ENCODE measurements at places on chromosomes 6 and 20. TPM values are rescaled to one million over a fixed set of nuclear protein-coding genes. Genes with fewer than 3 reads are reported as not detected.
A peak's percentile ranks its signal among the peaks of the same experiment; 100 is the strongest.

DNA sequence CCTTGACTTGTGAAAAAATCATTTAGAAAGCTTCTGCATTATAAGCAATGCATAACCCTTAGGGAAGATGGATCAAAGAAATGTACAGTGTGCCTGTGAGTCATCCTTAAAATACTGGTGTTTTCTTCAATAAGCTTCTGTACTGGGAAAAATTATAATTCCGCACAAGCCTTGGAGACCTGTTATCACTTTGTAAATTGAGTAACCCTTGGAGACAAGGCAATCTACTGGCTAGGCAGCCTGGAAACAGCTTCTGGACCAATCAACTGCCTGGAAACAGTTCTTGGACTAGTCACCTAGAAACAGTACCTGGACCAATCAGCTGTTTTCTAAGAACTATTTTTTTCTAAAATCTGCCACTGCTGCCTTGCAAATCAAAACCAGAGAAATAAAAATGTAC lies 25.8 kb upstream of the RNGTT start:
- no peak overlapping the region for H3K27ac ChIP-seq
- no peak for DNase-seq
- H3K36me3 ChIP-seq: no peaks in the 10 kb centered on the region

GRCh38 chr6:108851756-108852155 lies 3.5 kb downstream of the ARMC2 start:
- H3K27ac ChIP-seq: no peak overlapping the region
- no peak overlapping the region for H3K4me3 ChIP-seq
- no peak for DNase-seq
- H3K4me1 ChIP-seq: no peaks in the 10 kb centered on the region
- H3K36me3 ChIP-seq: peaks cover 23% of the 10 kb centered on the region
- H3K27me3 ChIP-seq: no peaks in the 10 kb centered on the region

GRCh38 chr20:38700141-38700540 lies 24.1 kb upstream of the SLC32A1 start:
- no peak overlapping the region for H3K27ac ChIP-seq
- no peaks in the 10 kb centered on the region for H3K4me1 ChIP-seq
- no peak overlapping the region for H3K4me3 ChIP-seq
- no peaks in the 10 kb centered on the region for H3K36me3 ChIP-seq
- DNase-seq: no peak
- no peaks in the 10 kb centered on the region for H3K27me3 ChIP-seq

- H3K4me3 ChIP-seq: no peak overlapping the region
- H3K27me3 ChIP-seq: no peaks in the 10 kb centered on the region
- DNase-seq: no peak
- H3K36me3 ChIP-seq: no peaks in the 10 kb centered on the region
These were observed 79.0 kb upstream of the FAM184A start for GRCh38 chr6:119157506-119157815.

- peaks cover 6% of the 10 kb centered on the region for H3K4me1 ChIP-seq
- no peak for DNase-seq
- H3K27me3 ChIP-seq: no peaks in the 10 kb centered on the region
These were observed 37.9 kb upstream of the CCN2 start for GRCh38 chr6:131989036-131989435.

- no peak for DNase-seq
- H3K36me3 ChIP-seq: no peaks in the 10 kb centered on the region
- H3K4me1 ChIP-seq: peaks cover 13% of the 10 kb centered on the region
- H3K27me3 ChIP-seq: no peaks in the 10 kb centered on the region
These were observed 4.9 kb downstream of the LAMA4 start for GRCh38 chr6:112249489-112249888.

GRCh38 chr6:135054226-135054568 lies 425 bp downstream of the HBS1L start:
- H3K36me3 ChIP-seq: peaks cover 11% of the 10 kb centered on the region
- H3K4me1 ChIP-seq: no peaks in the 10 kb centered on the region
- peak overlapping the region; percentile 94 for H3K4me3 ChIP-seq
- H3K27me3 ChIP-seq: no peaks in the 10 kb centered on the region

DNA sequence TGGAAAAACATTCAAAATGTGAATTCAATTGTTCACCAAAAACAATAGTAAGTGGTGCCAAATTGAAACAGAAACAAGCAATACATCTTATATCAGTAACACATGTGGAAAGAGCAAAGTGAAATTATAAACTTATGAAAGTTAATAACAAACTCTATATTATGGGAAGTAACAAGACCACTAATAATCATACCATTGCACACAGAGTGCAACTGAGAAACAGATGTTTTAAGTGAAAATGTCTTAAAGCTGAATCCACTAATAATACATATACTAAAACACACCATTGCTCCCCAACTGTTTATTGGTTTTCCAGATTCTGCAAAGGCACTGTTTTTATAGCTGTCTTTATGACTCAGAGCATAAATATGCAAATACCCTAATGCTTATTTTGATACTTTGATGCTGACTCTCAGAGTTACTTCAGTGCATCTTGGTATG lies 292.3 kb downstream of the RFPL4B start:
- no peaks in the 10 kb centered on the region for H3K27me3 ChIP-seq
- H3K27ac ChIP-seq: no peak overlapping the region
- no peaks in the 10 kb centered on the region for H3K36me3 ChIP-seq
- H3K4me3 ChIP-seq: no peak overlapping the region
- no peaks in the 10 kb centered on the region for H3K4me1 ChIP-seq

GRCh38 chr20:13333793-13334192 lies 112.7 kb downstream of the ISM1 start:
- no peak for DNase-seq
- H3K36me3 ChIP-seq: no peaks in the 10 kb centered on the region
- H3K27me3 ChIP-seq: no peaks in the 10 kb centered on the region
- H3K27ac ChIP-seq: no peak overlapping the region
- no peaks in the 10 kb centered on the region for H3K4me1 ChIP-seq

DNA sequence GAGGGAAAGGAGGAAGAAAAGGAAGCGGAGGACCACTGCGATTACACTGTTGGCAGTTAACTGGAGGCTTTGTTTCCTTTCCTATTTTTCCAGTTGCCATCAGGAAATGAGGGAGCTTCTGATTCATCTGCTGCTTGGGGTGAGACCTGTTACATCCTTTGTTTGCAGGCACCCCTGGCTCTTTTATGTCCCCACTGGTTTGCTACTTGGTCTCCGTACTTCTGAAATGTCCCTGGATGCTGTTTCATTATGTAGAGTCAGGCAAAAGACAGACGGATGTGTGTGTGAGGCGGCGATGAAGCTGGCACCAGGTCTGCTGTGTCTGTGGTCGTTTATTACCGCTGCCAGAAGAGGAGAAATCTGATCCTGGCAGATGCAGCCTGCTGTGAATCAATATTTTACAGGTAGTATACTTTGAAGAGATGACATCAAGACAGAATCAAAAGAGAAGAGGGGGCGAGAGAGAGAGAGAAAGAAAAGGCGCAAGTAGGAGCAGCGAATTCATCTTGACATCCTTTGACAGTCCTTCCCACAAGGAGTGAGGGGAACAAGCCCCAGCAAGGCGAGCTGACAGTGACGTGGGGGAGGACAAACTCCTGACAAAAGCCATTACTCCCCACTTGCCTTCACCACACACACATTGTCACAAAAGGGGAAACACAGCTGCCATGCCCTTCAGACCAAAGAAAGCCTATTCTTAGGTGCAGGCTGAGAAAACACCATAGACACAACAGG lies 145.9 kb upstream of the FBXL4 start:
- no peaks in the 10 kb centered on the region for H3K27me3 ChIP-seq
- no peak overlapping the region for H3K4me3 ChIP-seq
- no peak for DNase-seq
- no peak overlapping the region for H3K27ac ChIP-seq
- no peaks in the 10 kb centered on the region for H3K36me3 ChIP-seq
- no peaks in the 10 kb centered on the region for H3K4me1 ChIP-seq

DNA sequence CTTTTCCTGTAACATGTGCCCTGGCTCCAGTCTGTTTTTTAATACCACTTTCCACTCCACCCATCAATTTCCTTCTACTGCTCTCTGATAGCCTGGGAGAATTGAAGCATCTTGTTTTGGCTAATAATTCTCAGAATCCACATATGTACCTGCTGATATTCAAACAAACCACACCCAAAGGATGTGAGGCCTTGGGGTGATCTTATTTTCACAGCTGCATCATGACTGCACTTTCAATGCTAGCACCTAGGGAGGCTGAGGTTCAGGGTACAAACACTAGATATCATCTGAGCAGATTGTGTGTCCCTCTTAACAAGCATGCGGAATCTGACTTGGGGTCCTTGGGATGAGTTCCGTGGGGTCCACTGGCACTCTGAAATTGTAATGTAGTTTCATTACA lies 12.7 kb downstream of the FNDC1 start:
- no peak overlapping the region for H3K27ac ChIP-seq
- H3K27me3 ChIP-seq: no peaks in the 10 kb centered on the region
- no peak overlapping the region for H3K4me3 ChIP-seq
- no peaks in the 10 kb centered on the region for H3K4me1 ChIP-seq
- H3K36me3 ChIP-seq: no peaks in the 10 kb centered on the region
- no peak for DNase-seq

DNA sequence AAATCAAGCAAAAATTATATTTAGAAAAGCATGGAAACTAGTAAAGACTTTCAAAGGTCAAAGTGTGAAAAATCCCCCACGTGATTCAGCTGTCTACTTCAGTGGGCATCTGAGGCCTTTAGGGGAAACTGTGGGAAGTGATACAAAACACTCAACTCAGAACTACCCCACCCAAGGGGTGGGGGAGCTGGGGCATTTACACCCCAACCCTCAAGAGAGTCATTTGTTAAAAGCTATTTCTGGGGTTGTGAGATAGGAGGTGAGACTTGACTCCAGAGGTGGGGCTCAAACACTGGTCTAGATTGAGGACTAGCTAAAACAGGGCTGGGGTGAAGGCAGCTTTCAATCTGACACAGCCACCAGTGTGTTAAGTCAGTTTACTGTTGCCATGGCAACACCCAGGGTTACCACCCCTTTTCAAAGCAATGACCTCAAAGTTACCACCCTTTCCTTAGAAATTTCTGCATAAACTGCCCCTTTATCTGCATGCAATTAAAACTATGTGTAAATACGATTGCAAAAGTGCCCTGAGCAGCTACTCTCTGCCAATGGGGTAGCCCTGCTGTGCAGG lies 9.9 kb upstream of the GTSF1L start:
- H3K36me3 ChIP-seq: no peaks in the 10 kb centered on the region
- no peak overlapping the region for H3K4me3 ChIP-seq

GRCh38 chr20:37728635-37728983 lies 34.8 kb downstream of the CTNNBL1 start:
- no peak for DNase-seq
- H3K27me3 ChIP-seq: no peaks in the 10 kb centered on the region
- peaks cover 9% of the 10 kb centered on the region for H3K36me3 ChIP-seq
- H3K27ac ChIP-seq: no peak overlapping the region
- no peaks in the 10 kb centered on the region for H3K4me1 ChIP-seq

DNA sequence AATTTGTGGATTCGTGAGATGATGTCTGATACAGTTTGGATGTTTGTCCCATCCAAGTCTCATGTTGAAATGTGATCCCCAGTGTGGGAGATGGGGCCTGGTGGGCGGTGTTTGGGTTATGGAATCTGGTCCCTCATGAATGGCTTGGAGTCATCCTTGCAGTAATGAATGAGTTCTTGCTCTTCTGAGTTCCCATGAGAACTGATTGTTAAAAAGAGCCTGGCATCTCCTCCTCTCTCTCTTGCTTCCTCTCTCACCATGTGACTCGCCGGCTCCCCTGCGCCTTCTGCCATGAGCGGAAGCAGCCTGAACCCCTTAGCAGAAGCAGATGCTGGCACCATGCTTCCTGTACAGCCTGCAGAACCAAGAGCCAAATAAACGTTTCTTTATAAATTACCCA lies 30.5 kb upstream of the RPP40 start:
- H3K36me3 ChIP-seq: no peaks in the 10 kb centered on the region
- DNase-seq: no peak
- H3K27ac ChIP-seq: no peak overlapping the region
- no peaks in the 10 kb centered on the region for H3K27me3 ChIP-seq
- no peak overlapping the region for H3K4me3 ChIP-seq
- no peaks in the 10 kb centered on the region for H3K4me1 ChIP-seq

DNA sequence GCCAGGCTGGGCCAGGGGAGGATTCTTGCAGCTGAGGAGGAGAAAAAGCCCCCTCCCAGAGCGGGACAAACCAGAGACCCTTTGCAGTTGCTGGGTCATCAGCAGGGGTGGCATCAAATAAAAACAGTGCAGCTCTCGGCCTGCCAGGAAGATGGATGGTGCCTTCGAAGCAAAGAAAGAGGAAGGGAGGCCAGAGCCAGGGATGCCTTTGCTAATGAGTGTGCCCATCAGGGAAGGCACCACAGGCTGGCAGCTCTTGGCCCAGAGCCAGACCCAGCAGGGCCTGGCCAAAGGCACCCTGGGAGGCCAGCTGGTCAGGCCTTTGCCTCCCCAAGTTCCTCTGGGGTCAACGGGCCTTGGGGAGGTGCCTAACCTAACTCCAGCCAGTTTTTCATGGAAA lies 26.3 kb upstream of the ZNF318 start:
- H3K27ac ChIP-seq: no peak overlapping the region
- H3K36me3 ChIP-seq: no peaks in the 10 kb centered on the region
- no peak for DNase-seq
- no peak overlapping the region for H3K4me3 ChIP-seq
- no peaks in the 10 kb centered on the region for H3K4me1 ChIP-seq

DNA sequence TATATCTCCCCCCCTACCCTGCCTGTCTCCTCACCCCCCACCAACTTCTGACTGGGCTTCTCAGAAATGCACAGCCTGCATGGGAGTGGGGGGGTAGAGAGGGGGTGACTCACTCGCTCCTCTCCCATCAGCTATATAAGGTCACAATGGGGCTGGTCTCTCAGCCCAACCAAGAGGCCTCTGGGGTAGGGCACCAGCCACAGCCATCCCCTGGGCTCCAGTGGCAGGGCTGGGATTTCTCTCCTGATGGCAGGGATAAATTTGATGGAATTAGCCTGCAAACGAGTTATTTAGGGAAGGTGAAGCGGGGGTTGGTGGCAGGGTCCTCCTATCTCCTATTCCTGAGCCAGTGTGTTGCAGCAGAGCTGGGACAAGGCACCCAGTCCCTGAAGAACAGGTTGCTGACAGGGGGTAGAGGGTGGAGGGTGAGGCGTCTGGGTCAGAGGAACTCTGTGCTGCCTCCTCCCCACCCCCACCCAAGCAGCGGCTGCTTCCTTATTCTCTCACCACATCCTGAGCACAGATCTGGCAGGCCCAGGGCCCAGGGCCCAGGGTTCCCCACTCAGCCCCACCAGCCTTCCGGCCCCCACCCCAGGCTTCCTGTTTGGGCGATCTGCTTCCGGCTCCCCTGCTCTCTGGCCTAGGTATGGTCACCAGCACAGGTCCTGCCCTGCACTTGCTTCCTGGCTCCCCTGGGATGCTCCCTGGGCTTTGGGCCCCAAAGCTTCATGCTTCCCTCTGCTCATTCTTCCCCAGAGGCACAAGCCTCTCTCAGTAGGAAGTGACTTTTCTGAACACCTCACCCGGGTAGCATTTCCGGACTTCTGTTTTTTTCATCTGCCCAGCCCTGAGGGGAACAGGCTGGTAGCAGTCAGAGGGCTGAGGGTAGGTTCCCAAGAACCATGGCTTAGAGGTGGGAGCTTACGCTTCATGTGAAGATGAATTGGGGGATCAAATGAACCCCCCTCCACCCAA lies 4.0 kb downstream of the PPP1R18 start:
- H3K36me3 ChIP-seq: peaks cover 31% of the 10 kb centered on the region
- peaks cover 35% of the 10 kb centered on the region for H3K4me1 ChIP-seq
- peak; percentile 81 for DNase-seq
- peak overlapping the region; percentile 99 for H3K27ac ChIP-seq
- H3K27me3 ChIP-seq: no peaks in the 10 kb centered on the region

NEU1 gene
- total RNA-seq: 21.6 TPM

OR2J3 gene
- total RNA-seq: not detected

CDH26 gene
- not detected for total RNA-seq

VGLL2 gene
- total RNA-seq: not detected

HUS1B gene
- not detected for total RNA-seq

CCM2L gene
- total RNA-seq: 38.6 TPM

Data from ascending aorta (tissue), 2 donors.